ENCODE measurements at places on chromosomes 16 and 17.

- no peak for DNase-seq
These were observed 8.4 kb upstream of the EXOC7 start for GRCh38 chr17:76111956-76112355.

GRCh38 chr17:9868552-9868951, 36.5 kb downstream of the RCVRN start:
- no peak for DNase-seq

DNA sequence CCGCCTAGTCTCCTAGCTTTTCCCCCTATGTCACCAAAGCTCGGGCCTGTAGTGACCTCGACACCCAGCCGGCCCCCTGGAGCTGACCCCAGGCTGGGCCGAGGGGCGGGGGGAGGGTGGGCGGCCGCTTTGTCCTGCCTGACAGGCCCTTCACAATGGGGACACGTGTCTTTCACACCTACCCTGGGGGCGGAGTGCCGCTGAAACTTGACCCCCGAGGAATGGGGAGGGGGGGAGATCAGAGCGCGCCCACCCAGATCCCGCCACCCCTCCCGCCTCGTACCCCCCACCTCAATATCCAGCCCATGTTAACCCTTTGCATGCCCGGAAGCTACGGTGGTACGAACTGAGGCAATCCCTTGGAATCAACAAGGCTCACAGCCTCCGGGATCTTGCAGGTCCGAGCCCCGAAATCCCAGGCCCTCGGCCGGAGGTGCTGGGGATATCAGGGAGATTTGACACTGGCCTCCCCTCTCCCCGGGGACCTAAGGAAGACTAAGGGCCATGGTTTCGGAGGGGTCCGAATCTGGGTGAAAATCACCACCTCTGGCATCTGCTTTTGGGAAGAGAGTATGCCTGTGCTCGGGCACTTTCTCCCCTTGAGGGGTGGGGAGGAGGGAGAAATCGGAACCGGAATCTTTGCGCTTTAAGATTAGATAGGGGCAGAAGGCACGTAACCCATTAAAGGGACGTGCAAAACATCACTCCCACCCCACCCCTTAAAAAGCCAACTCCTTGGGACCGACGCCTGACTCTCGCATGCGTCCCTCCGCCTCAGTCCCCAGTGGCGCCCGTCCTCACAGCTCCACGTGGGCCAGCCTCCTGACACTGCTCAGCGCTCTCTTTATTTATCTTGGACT, 2.6 kb downstream of the NOG start:
- DNase-seq = peak; percentile 10

- no peak for DNase-seq
These were observed 103.3 kb downstream of the GNAO1 start for GRCh38 chr16:56294579-56294978.

DNA sequence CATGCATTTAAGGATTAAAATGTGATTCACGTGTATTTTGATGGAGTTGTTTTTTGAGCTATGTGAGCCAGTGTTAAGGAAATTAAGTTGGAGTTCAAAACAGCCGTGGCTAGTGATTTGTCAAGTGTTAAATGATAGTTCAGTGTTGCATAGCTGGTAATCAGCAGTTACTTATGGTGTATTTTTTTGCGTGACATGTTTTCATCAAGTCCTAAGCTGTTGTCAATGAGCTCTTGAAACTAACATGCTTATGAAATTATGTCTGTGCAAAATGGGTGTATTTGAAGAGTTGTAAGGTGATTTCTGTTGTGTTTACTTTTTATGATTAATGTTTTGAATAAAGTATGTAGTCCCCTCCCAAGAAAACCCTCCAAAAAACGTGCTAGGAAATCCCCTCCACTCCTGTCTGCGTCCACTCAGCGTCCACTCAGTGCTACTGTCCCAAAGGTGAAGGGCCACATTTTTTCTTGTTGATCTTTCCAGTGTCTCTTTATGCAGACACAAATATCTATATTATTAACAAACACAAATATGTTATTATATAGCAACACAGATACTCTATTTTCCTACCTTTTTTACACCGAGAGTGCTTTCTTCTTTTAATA, 30.0 kb downstream of the USP10 start:
- no peak for DNase-seq

- DNase-seq = no peak
These were observed 8.9 kb upstream of the TRPV3 start for GRCh38 chr17:3566551-3566950.

- no peak for DNase-seq
These were observed 105.8 kb downstream of the N4BP1 start for GRCh38 chr16:48504216-48504615.

GRCh38 chr17:43554857-43555256, 8.7 kb upstream of the ETV4 start:
- DNase-seq = no peak

DNA sequence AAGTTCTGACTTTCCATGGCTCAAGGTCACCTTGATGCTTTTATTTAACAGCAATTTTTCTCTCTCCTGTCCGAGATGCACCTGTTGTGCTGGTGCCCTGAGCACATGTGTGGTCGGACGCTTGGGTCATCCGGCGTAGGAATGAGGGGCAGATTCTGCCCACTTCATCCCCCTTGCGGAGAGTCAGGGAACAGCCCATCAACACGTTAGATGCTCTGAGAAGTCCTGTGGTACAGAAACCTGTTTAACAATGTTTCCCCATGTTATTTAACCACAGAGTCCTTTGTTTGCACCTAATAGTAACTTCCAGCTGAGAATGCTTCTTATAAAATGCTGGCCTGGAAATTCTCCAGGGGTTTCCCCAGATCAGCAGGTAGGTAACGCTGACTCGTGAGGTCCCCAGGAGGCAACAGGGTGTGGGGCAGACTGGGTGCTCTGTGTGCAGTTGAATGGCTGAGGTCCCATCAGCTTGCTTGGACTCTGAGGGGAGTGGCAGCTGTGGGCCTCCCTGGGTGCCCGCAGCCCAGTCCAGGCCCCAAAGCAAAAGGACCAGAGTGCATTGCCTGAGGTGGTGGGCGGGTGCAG, 17.8 kb downstream of the DOC2B start:
- DNase-seq = no peak

- DNase-seq = no peak
These were observed 36.8 kb upstream of the ZC3H18 start for GRCh38 chr16:88533381-88533917.

DNA sequence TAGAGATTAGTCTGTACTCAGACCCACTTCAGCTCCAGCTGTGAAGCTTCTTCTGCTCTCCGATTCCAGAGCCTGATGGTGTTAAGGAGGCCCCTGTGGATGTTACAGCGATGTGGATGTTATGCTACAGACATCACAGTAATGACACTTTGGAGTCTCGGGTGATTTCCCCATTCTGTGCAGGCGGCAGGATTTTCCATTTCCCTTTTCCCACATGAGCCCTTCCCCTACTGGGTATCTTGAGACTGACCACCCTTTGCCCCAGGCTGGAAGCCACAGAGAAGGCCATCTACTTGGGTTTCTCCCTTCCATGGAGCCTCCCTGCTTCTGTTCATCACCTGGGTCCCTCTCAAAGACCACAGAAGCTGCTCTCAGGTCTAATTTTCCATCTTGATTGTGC, 78.3 kb downstream of the KCNJ12 start:
- DNase-seq = no peak

- DNase-seq = no peak
These were observed 31.7 kb upstream of the GAN start for GRCh38 chr16:81283044-81283443.

DNA sequence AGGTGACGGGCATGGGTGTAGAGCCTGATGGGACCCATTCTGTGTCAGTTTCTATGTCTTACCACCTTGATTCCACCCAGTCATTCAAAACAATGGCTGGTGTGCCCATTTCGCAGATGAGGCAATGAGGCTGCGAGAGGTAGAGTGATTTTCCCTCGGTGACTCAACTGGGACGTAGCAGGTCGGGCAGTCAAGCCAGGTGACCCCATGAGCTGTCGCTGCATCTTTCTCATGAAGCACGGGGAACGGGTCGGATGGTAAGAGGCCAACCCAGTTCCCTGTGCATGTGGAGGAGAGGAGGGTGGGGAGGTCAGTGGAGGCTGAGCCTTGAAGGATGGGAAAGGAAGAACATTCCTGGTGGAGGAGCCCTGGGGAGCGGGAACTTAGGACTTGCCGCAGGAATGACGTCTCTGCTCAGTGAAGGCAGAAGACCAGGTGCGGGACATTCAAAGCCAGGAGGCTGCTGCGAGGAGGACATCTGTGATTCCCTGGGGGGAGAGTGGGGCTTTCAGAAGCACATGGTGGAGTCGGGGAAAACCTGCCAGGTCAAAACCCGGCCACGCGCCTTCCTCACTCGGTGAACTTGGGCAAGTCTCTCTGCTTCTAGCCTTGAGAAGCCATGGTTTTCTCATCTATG, 1.1 kb downstream of the IL21R start:
- no peak for DNase-seq

- no peak for DNase-seq
These were observed 122.8 kb downstream of the SKAP1 start for GRCh38 chr17:48307255-48307654.

DNA sequence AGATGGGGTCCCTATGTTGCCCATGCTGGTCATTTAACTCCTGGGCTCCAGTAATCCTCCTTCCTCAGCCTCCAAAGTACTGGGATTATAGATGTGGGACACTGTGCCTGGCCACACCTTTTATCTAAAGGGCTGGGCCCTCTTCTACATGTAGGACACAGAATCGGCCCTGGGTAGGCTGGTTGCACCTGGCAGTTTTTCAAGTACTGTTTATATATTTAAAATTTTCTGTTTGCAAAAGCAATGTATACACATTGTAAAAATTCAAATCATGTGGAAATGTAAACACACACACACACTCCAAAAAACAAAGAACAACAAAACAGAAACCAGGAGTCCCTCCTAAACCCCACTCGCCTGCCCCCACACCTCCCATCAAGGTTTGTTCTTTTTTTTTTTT, 28.1 kb upstream of the SIAH1 start:
- no peak for DNase-seq

- DNase-seq = no peak
These were observed 48.1 kb downstream of the ZNF778 start for GRCh38 chr16:89265647-89266046.

DNA sequence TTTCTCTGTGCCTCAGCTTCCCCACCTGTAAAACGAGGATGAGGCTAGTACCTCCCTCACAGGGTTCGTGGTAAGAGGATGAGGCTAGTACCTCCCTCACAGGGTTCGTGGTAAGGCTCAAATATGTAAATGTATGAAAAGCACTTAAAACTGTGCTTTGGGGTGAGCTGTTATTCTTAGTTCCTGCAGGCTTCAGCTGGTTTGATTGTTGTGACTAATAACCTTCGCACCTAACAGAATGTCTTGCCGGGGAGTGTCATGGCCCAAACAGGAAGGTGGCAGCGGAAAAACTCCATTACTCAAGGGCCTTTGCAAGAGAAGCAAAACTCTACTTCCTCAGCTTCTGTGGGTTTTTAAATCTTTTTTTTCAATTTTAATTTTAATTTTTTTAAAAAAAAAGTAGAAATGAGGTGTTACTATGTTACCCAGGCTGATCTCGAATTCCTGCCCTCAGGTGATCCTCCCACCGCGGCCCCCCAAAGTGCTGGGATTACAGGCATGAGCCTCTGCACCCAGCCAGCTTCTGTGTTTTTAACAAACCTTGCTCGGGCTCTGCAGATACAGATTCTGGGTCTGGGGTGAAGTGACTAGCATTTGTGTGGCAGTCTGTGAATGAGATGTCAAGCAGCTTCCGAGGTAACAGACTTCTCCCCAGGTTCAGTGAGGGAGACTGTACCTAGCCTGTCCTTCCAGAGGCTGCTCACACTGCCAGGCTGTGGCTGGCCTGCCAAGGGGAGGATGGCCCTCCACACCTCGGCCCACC, 103.0 kb downstream of the RAB11FIP4 start:
- DNase-seq = no peak

- DNase-seq = no peak
These were observed 2.1 kb downstream of the KCNAB3 start for GRCh38 chr17:7927596-7927995.
